Mammary epithelial cell (primary cell): ENCODE measurements at places on chromosomes 2 and 18. TPM values are rescaled to one million over a fixed set of nuclear protein-coding genes. Genes with fewer than 3 reads are reported as not detected.

- no peak for DNase-seq
These were observed 90.1 kb downstream of the ACKR3 start for GRCh38 chr2:236659758-236660150.

- DNase-seq = peak; percentile 58
These were observed 467.1 kb downstream of the SUCLG1 start for GRCh38 chr2:83991992-83992391.

GRCh38 chr18:43596105-43596712 lies 318.9 kb upstream of the SYT4 start:
- peak; percentile 14 for DNase-seq

DNA sequence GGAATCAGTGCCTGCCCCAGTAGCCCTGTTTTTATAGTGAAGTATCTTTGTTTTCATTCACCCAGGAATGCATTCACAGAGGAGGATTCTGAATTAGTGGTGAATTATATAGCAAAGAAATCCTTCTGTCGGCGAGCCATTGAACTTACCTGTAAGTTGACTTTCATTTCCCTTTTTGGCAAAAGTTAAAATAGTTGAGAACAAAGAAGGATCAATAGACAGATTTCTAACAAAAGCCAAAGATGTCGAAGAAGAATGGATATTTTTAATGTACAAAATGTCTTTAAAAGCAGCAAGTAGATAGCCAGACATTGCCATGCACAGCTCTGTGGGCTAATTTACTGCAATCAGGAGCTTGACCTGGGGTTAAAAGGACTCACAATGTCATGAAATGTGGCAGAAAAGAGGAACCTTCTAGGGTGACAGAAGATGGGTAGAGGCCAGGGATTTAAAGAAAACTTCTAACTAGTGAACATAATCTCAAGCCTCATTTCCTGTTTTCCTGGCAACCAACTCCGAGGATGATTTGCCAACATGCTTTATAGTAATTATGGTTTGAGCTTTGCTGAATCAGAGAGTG lies 53.8 kb upstream of the TMEM87B start:
- no peak for DNase-seq

DNA sequence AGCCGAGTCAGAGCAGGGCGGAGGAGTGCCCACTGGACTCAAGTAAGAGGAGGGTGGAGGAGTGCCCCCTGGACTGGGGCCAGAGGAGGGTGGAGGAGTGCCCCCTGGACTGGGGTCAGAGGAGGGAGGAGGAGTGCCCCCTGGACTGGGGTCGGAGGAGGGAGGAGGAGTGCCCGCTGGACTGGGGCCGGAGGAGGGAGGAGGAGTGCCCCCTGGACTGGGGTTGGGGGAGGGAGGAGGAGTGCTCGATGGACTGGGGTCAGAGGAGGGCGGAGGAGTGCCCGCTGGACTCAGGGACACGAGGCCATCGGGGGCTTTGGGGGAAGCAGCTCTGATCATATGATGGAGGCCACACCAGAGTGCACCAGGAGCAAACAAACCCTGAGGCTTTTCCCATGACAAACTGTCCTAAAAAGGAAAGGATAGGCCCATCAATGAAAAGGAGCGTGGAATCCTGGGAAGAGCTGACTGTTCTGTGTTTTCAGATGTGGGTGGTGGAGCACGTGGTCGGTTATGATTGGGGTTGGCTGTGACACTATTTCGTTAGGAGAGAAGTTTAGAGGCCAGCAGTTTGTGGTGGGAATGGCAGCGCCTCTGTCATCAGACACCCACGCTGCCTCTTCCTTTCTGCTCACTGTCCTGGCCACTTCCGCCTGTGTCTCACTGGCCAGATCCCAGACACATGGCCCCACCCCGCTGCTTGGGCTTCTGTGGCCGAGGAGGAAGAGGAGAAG lies 24.5 kb upstream of the HPCAL1 start:
- peak; percentile 38 for DNase-seq

GRCh38 chr2:45919160-45919650 lies 267.7 kb downstream of the PRKCE start:
- DNase-seq = no peak

Gene ARL6IP6
- polyA plus RNA-seq = 25.4 TPM

- DNase-seq = no peak
These were observed 435.3 kb downstream of the TGIF1 start for GRCh38 chr18:3885209-3885792.

- no peak for DNase-seq
These were observed 8.3 kb upstream of the GPR148 start for GRCh38 chr2:130720528-130720927.

- DNase-seq = no peak
These were observed 530.7 kb downstream of the TMEM182 start for GRCh38 chr2:103292573-103292972.

Gene DOCK10
- polyA plus RNA-seq = 5.1 TPM

DNA sequence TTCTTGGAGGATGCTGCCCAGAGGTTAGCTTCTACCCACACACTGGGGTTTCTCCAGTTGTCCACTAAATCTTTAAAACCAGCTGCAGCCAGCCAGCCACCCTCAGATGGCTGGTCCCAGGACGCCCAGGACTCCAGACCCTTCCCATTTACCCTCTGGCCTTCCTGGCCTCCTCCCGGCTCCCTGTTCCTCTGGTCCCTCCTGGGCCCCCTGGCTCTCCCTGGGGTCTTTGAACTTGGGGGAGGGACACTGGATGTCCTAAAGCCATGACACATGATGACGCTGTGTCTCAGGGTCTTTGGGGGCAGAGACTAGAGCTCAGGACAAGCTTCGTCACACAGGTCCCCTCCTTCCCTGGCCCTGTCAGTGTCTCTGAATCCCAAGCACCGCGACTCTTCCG lies 201.1 kb upstream of the HDAC4 start:
- DNase-seq = no peak

- DNase-seq = peak; percentile 25
These were observed 713 bp downstream of the ATOH8 start for GRCh38 chr2:85754313-85755095.

DNA sequence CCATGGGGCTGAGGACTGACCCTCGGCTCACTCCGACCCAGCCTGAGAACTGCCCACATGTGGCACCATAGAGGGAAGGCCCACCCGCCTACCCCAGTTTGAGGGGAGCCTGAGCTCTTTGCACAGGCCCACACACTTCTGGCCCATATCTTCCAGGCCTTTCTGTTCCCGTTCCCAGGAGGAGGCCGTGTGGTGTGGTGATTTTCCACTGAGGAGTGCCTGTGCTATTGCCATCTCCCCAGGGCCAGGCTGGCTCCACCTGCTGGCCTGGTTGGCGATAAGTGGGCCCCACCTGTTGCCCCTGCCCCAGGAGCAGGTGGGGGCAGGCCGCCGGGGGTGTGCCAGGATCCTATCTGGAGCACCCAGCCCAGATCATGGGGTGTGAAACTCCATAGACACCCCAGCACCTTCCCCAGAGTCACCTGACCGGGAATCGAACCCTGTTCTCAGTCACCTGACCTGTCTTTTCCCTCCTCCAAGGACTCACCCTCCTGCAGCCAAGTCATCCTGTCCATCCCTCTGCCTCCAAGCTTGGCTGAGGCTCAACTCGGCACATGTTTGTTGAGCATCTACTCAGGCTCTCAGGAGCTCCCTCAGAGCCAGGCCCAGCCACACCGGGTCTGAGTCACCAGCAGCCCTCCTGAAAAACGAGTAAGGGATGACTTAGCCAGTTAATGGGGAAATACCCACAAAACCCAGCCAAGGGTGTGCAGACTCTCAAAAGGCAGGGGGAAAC lies 120.1 kb downstream of the CYP26B1 start:
- peak; percentile 54 for DNase-seq

- no peak for DNase-seq
These were observed 2.2 kb downstream of the DNER start for GRCh38 chr2:229712136-229712535.

DNA sequence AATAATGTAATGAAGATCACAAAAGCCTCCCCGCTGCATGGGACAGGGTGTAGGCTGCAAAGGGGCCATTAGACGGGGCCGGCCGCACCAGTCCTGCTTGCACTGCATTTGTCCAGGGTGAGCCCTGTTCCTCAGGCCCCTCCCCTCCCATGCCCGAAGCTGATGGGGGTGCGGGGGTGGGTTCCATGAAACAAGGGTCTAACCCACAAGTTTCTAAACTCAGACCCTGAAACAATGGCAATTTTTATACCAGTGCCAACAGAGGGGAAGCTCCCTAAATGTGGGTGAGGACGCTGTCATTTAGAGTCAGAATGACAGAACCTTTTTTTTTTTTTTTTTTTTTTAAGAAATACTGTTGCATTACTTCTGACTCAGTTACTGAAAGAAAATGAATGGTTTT lies 39.7 kb downstream of the HS6ST1 start:
- DNase-seq = no peak

GRCh38 chr2:216855079-216855478 lies 4.8 kb downstream of the TNP1 start:
- DNase-seq = no peak

DNA sequence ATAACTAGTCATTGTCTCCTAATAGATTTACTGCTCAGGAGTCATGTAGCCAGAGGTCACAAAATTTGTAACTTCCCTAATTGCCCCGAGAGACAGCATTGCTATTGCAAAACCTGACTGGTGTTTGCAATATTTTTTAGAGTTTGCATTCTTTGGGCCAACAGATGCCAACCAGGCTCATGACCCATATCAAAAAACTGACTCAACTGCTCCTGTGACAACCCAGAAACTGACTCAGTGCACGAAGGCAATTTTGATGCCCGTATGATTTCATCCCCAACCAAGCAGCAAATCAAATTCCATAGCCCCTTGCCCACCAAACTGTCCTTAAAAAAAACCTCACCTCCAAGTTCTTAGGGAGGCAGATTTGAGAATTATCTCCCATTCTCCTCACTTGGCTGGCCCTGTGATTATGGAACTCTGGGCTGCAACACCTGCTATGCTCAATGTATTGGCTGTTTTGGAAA lies 951.3 kb downstream of the TSN start:
- DNase-seq = peak; percentile 14

GRCh38 chr2:216217904-216218260 lies 108.7 kb downstream of the XRCC5 start:
- DNase-seq = no peak

- no peak for DNase-seq
These were observed 189.0 kb downstream of the BCL11A start for GRCh38 chr2:60364491-60364890.

Gene MAP2
- 3.4 TPM for polyA plus RNA-seq

Gene REL
- 3.6 TPM for polyA plus RNA-seq

DNA sequence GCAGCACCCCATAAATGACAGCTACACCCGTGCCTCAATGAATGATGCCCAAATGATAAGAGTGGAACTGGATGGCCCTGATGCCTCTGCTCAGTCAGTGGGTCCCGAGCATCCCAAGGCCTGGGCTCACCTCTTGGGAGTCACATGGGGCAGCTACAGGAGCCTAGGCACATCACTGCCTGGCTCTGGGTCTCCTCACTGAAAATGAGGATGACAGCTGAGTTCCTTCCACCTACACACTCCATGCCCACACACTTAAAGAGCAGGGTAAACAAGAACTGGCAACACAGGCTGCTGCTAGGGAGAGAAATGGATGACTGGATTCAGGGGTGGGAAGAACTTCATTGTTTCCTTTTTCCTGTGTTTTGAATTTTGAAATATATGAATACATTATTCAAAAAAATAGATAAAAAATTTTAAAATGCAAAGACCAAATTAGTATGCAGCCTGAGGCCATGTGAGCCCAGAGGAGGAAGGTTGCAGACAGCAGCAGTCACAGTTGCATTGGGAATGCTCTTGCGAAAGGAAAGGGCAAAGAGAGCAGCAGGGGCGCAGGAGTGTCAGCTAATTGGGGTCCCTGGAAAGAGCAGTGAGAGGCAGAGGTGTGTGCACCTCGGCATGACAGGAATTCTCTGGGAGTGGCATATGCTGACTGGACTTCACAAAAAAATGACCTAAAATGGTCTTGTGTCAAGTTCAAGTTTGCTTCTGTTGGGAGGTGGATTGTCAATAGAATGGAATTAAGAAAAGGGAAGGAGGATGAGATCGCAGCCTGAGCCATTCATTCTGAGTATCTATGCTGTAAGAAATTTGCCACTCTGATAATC lies 327.1 kb downstream of the CELF4 start:
- DNase-seq = no peak

DNA sequence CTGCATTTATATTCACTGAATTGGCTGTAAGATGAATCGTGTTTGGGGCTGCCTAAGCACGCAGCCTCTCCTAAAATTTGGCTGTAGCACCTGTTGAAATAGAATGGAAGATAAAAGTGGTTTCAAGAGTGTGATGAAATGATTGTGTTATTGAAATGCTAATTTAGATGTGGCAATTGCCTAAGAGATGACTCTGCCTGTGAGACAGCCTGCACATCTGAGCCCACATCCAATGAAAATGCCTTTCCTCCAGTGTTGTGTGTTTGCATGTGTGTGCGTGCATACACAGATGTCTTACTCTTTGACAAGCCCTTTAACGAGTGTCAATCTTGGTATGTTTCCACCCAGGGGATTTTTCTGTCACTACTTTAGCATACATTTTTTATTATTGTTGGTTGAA lies 346.9 kb downstream of the MEIS1 start:
- DNase-seq = no peak

Gene NOSTRIN
- not detected for polyA plus RNA-seq

Gene NEMP2
- polyA plus RNA-seq = 3.1 TPM

DNA sequence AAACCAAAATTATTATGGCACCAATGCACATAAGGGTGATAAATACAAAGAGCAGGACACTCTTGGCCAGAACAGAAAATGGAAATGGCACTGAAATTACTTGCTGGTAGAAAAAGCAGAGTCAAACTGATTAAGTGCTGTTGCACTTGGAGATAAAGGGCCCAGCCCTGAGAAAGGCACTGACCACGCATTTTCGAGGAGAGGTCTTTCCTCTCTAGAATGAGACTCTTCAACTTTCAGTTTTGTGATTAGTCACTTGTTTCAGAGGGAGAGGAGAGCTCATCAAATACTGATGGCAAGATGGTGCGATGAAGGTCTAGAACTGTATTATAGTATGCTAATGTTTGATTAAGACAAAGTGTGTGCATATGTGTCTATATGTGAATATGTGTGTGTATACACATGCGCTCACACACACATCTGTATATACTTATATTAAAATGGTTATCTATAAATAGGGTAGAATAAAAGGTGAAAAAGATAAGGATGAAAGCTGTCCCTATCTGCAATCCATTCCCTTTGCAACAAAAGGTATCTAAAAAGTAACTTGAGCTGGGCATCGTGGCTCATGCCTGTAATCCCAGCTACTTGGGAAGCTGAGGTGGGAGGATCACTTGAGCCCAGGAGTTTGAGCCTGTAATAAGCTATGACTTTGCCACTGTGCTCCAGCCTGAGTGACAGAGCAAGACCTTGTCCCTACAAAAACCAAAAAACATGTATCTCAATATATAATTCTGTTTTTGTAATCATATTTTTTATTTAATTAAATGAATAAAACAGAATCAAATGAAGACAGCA lies 48.8 kb upstream of the ZDBF2 start:
- DNase-seq = no peak

Gene ALPG
- 0.03 TPM for polyA plus RNA-seq

Gene RND3
- 28.6 TPM for polyA plus RNA-seq

GRCh38 chr2:233084488-233084887 lies 24.3 kb downstream of the INPP5D start:
- no peak for DNase-seq

DNA sequence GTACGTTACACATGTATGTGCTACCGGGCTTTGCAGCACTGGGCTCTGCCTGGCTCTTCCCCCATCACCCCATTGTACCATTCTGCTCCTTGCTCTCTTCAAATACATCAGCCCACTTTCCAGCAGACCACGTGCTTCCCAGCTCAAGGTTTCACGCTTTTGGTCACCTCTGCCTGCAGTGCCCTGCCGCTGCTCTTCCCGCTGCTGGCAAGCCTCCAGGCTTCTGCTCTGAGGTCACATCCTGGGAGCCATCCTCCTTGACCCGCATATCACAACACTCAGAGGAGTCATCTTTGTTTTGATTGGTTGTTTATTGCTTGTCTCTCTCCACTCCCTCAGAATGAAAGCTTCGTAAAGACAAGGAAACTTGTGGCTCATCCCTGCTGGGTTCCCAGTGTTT lies 34.1 kb downstream of the KIF5C start:
- no peak for DNase-seq
